Metanephros (tissue), 2 donors: ENCODE measurements at places on chromosomes 7 and 10. TPM values are rescaled to one million over a fixed set of nuclear protein-coding genes. Genes with fewer than 3 reads are reported as not detected.

The LDB3 gene
- total RNA-seq: 64.6 TPM

The INTS15 gene
- total RNA-seq: 30.8 TPM

The VSTM4 gene
- 21.5 TPM for total RNA-seq

The SPDYE6 gene
- not detected for total RNA-seq

The FAM20C gene
- total RNA-seq: 67.1 TPM

The MSMB gene
- total RNA-seq: not detected

The MINPP1 gene
- total RNA-seq: 30.6 TPM

The HPSE2 gene
- total RNA-seq: 4.0 TPM

The GFRA1 gene
- 43.8 TPM for total RNA-seq

The CNPY1 gene
- total RNA-seq: not detected

The LIPF gene
- 0.41 TPM for total RNA-seq

The ADIRF gene
- total RNA-seq: 46.2 TPM
